ENCODE measurements at places on chromosomes 12 and 14.
A peak's percentile ranks its signal among the peaks of the same experiment; 100 is the strongest.

- DNase-seq, result no peak
Measured at GRCh38 chr12:7966563-7966962, 30.6 kb upstream of the SLC2A3 start.

GRCh38 chr14:102822311-102822863, 45.1 kb downstream of the TRAF3 start:
- DNase-seq, result no peak

- no peak for DNase-seq
Measured at GRCh38 chr12:54442961-54443360, 23.9 kb upstream of the ITGA5 start.

- DNase-seq, result no peak
Measured at GRCh38 chr12:89278862-89279261, 73.4 kb downstream of the DUSP6 start.

GRCh38 chr14:55911776-55912175, 206.4 kb upstream of the PELI2 start:
- no peak for DNase-seq

GRCh38 chr14:44732144-44732543, 225.1 kb upstream of the FSCB start:
- DNase-seq, result no peak

DNA sequence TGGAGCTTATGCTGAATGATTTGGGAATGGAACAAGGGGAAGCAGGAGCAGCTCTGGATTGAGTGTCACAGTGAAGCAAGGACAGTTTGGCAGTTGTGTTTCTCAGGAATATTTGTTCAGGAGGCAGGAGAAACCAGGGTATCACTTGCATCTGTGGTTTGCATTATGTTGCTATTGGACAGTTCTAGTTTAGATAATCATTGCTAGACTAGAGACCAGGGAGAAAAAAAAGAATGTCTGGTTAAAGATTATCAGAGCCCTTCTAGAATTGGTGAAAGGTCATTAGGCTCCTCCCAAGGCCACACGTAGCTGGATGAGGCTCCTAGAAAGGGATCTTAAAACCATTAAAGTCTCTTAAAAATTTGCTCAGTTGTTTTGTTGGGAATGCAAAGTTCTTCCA, 17.0 kb upstream of the SRSF5 start:
- DNase-seq, result no peak

- no peak for DNase-seq
Measured at GRCh38 chr14:26963711-26964110, 365.9 kb upstream of the NOVA1 start.

GRCh38 chr12:94570161-94570560, 80.2 kb downstream of the TMCC3 start:
- no peak for DNase-seq

- DNase-seq, result no peak
Measured at GRCh38 chr12:117147639-117148038, 42.6 kb downstream of the FBXO21 start.

DNA sequence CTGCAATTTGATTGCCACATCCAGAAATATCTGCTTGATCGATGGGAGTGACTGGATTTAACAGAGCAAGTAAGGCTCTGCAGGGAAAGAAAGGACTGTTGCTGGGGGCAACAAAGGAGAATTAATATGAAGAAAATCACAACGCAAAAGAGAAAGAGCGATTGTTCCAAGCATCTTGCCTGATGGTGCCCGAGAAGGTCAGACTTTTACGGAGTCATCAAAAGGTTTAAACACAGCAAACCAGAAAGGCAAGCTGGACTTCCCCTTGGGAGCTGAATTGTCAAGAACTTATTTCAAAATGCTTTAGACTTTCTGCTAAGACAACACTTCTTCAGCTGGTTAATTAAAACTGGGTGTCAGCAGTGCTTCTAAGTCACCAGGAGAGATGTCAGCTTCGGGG, 791.5 kb downstream of the MED13L start:
- DNase-seq, result no peak

- no peak for DNase-seq
Measured at GRCh38 chr12:1552911-1553491, 41.4 kb downstream of the FBXL14 start.

DNA sequence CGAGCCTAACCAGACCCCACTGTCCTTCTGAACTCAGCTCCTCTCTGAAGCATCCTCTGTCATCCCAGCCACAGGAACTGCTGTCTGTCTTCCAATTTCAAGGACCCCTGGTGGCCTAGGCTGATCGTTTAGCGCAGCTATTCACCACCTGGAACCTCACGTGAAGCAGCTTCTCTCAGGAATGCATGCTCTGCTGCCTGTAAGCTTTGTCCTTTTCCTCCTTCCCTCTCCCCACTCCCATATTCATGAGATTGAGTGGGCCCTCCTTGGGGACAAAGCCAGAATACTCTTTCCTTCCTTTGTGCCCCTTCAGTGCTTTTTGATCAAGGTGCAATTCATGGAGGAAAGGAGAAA, 17.2 kb downstream of the DPF3 start:
- no peak for DNase-seq

GRCh38 chr12:3571323-3571722, 80.3 kb downstream of the PRMT8 start:
- DNase-seq, result no peak

- DNase-seq, result no peak
Measured at GRCh38 chr14:25004389-25004809, 45.5 kb downstream of the STXBP6 start.

DNA sequence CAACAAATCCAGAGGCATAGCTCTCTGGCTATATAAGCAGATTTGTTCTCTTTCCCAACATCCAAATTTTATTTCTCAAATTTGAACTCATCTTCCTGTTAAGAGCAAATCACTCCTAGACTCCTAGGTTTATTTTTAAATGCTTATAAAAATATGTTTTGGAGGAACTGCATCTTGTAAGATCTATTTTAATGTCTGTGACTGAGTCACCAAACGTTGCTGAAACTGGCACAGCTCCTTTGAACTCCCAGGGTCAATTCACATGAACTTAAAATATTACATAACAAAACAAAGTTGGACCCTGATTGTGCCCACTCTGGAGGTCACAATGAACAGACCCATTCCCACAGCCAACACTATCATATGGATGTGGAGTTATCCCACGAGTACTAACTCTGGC, 23.9 kb downstream of the ANAPC7 start:
- no peak for DNase-seq

DNA sequence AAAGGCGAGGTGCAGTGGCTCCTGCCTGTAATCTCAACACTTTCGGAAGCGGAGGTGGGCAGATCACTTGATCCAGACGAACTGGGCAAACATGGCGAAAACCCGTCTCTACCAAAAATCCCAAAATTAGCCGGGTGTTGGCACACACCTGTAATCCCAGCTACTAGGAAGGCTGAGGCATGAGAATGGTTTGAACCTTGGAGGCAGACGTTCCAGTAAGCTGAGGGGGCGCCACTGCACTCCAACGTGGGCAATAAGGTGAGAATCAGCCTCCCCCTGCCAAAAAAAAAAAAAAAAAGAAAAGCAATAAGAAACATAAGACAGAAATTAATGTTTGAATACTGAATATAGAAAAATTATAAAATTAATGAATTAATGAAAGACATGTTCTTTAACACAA, 928.7 kb downstream of the LRFN5 start:
- DNase-seq, result no peak

DNA sequence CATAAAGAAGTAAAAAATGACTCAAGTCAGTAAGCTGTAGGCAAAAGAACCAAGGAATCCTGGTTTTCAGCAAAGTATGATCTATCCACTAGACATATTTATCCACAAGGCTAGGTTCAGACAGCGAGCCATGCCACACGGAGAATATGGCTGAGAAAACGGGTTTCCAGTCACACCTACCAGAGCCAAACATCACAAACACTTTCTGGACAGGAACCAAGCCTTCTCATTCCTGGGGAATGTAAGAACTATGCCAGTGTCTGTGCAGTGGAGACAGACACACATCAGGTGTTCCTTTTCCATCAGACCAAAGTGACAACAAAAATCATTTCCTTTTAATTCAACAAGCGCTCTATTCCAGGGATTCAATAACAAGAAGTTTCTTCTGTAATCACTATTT, 41.1 kb downstream of the AREL1 start:
- DNase-seq, result no peak

DNA sequence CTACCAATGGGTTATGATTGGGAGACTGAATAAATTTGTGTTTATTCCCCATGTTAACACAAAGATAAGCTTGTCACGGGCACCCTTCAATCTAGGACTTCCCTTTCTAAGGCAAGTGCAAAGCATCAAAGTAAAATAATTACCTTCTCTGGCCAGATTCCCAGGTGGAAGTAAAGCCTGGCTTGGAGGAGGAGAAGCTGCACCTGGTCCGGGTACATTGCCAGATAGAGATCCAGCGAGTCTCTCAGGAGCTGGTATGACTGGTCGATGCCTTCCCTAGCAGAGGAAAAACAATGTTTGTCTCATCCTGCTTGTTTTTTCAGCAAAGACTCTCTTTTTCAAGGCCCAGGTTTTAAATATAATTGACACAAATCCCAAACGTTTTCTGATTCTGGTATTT, 24.9 kb downstream of the FBXO21 start:
- no peak for DNase-seq

DNA sequence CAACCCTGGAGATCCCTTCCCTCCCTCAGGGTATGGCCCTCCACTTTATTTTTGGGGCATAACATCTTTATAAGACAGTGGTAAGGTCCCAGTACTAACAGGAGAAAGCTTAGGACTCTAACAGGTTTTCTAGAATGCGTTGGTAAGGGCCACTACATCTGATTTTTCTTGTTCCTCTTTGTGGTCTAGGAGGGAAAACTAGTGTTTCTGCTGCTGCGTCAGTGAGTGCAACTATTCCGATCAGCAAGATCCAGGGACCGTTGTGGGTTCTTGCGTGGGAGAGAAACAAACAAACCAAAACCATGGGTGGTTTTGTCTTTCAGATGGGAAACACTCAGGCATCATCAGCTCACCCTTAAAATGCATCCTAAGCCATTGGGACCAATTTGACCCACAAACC, 123.6 kb upstream of the SLC16A7 start:
- DNase-seq, result no peak

GRCh38 chr12:108635201-108635996, 1.7 kb upstream of the SELPLG start:
- DNase-seq, result peak; percentile 56

- no peak for DNase-seq
Measured at GRCh38 chr12:130401703-130402102, 64.0 kb downstream of the PIWIL1 start.

DNA sequence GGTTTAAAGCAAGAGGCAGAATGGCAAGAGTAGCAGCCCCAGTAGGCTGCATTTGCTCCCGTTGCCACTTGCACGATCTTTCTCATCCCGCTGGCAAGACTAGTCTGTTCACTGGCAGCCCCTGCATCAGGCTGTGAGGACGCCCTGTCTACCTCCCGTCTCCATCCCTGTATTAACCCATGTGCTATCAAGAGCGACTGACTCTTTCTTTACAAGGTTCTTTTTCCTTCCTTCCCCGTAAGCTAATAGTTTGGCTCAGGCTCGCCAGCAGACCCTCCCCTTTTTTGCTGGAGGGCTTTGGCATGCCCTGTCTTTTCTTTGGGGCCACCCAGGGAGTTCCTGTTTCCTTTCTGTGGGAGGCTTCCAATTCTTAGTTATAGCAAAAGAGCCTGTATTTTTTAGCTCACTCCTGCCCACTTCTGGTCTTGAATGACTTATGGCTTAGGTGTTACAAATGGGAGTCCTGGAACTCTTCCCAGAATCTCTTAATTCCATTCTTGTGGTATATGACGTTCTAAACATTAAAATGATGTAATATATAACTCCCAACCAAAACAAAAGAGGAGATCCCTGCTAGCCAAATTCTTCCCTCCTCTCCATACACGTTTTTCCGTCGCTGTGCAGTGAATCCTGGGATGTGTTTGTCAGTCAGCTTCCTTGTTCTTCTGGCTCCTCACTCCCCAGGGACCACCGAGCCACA, 149.0 kb downstream of the PRKCH start:
- no peak for DNase-seq

GRCh38 chr12:116525418-116526001, 33.7 kb upstream of the MAP1LC3B2 start:
- no peak for DNase-seq

DNA sequence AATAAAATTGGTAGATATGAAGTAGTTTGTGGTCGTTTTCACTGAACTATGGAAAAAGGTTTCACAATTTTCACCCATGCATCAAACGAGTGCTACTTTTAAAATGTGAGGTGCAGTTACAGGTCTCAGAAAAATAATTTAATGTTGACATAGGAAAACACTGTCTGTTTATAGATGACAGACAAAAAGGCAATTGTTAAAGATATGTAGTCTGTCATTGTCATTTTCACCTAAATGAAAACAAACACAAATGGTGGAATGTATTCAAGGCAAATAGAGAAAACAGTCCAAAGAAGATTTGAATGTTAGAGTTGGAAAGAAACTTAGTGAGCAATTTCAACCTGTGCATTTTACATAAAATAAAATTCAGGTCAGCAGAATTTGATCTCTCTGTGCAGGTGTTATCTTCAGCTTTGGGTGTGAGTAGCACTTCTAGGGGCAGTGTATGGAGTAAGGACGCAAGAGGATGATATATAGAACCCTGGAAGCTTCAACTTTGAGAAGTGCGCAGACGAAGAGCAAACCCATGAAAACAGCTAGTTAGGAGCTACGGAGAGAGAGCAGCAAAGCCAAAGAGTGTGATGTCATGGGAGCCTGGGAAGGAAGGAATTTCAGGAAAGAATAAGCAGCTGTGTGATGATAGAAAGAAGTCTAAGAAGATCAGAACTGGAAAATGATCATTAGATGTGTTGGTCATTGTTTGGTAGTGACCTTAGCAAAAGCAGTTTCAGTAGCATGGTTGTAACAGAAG, 6.2 kb downstream of the RERG start:
- DNase-seq, result no peak

DNA sequence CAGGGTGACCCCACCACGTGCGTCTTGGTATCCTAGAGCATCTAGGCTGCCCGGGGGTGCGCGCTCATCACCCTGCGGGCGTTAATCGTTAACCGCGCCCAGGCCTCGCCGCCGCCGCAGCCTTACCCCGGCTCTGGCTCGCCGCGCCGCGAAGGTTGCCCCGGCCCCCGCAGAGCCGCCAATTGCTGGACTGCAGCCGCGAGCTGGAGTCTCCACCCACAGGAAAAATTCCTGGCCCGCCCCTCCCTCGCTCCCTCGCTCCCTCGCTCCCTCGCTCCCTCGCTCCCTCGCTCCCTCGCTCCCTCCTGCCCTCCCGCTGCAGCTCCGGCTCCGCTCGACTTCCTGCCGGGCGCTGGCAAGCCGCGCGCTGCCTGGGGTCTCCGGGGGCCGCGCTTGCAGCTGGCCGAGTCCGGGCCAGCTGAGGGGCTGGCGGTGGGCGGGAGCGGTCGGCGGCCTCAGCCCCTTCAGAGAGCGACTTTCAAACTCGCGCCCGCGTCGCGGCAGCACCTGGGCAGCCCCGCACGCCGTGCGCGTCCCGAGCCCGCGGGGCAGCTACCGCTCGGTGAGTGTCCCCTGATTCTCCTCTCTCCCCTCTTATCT, at the start of gene PLEKHG3:
Gene PLEKHG3 (plus strand): TSS at position 282 of the 600 bp plus-strand sequence. CDS start 23,208 bp downstream, outside the sequence.
- no peak for DNase-seq

GRCh38 chr14:92426237-92426636, 87.3 kb upstream of the RIN3 start:
- no peak for DNase-seq

Measured in CD8-positive, alpha-beta memory T cell (primary cell).